Activated naive CD8-positive, alpha-beta T cell treated with anti-CD3 and anti-CD28 coated beads, Interleukin-2, amount 50 U/mL, for 24 hours (primary cell): ENCODE measurements at places on chromosomes 12 and 14.

- peak; percentile 27 for DNase-seq
Measured at GRCh38 chr12:93245543-93245942, 132.2 kb upstream of the NUDT4 start.

DNA sequence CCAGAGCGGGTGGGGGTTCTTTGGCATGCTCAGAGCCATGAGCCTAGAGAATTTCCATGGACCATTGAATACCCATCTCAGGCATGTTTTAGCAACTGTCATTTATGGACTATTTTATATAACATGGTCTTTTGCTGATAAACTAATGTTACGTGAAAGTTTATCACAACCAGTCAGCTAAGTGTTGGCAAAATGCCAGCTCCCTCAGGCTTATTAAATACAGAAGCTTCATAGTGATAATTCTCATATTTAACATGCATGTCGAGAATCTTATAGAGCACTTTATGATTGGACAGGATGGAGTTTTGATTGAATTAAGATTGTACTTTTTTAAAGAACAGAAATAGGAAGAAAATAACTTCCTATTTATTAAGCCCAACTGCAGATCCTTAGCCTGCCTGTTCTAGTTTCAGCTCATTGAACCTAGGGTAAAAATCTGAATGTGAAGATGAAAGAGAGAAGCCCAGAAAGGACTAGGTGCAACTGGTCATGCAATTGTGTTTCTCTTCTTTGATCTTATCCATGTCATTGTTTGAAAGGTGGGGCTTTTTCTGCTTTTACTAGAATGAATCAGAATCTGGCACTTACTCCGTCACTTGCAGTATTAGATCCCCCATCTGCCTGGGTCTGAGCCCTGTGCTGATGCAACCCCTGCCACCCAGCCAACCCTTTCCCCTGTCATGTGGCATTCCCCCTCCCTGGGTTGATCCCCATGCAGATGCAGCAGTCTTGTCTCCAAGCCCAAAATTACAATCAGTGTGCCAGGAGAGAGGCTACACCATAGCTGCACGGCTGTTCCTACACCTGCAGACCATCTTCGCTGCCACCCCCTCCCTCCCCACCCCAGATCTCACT is 134.6 kb upstream of the EVL start:
- peak; percentile 13 for DNase-seq

GRCh38 chr14:88521818-88522217 is 33.0 kb downstream of the PTPN21 start:
- DNase-seq, result no peak

- DNase-seq, result no peak
Measured at GRCh38 chr12:39671898-39672875, 52.6 kb upstream of the ABCD2 start.

- DNase-seq, result no peak
Measured at GRCh38 chr12:76810671-76811419, 46.9 kb downstream of the ZDHHC17 start.

GRCh38 chr14:91891721-91892220 is 24.4 kb upstream of the TC2N start:
- no peak for DNase-seq

GRCh38 chr12:113932381-113933196 is 33.5 kb downstream of the RBM19 start:
- DNase-seq, result no peak

DNA sequence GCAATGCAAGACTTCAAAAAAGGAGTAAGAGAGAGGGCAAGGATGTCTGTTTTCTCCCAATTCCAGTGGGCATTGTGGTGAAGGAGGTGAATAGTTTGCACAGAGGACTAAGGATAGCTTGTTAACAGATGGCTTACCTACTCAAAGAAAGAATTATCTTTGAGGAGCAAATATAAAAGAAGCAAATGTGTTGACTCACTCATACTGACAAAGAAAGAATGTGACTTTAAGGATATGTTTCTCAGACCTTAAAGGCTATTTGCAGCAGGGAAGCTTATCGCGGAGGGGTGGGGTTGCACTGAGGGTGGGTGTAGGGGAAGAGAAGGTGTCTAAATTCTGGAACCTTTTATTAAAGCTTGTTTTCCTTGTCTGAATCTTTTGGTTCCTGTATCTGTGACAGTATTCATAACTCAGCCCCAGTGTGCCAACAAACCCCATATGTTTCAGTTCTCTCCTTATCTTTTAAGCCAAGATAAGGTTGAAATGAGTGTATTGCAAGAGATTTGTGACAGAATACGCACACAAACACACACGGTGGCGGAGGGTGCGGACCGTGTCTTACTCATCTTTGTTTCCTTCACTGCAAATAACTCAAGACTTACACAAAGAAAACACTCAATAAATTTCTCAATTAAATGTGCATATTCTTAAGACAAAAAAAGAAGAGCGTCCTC is 146.4 kb upstream of the ARID2 start:
- DNase-seq, result no peak

DNA sequence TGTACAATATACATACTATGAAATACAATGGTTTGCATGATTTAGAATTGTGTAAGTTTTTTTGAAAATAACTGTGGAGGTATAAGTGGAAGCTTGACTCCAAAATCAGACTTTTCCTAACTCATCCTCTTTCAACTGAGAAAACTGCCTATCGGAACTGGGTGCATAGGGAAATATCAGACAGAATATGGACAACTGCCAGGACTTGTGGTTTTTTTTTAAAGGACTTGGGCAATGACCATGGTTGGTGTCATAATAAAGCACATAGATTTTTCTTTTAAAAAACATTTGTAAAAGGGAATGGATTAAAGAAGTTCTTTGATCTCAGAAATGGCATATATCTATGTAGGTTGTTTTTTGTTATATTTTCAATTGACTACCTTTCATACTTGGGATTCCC is 53.3 kb upstream of the LRRK2 start:
- DNase-seq, result no peak

DNA sequence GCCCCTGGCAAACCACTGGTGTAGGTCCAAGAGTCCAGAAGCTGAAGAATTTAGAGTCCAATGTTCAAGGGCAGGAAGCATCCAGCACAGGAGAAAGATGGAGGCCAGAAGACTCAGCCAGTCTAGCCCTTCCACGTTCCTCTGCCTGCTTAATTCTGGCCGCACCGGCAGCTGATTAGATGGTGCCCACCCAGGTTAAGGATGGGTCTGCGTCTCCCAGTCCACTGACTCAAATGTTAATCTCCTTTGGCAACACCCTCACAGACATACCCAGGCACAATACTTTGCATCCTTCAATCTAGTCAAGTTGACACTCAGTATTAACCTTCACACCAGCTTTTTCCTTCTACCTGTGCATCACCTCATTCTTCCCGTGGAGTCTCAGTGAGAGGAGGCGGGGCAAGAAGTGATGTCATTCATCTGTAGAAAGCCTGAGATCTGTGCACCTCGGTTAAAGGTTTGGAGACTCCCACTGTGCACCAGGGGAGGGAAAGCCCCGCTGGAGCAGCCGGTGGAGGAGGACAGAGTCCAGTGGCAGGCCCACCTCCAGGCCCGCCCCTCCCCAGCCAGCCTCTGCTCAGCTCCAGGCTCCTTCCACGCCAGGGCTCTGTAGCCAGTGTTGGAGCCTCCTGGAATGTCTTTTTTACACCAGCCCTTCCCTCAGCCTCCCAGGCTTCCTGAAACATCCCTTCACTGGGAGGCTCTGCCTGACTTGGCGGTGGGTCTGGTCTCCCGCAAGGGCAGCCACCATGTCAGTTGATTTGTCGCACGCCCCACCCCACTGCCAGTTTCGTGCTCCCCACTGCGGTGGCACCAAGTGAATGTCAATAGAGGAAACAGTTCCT is 80.1 kb upstream of the DYNC1H1 start:
- DNase-seq, result no peak

DNA sequence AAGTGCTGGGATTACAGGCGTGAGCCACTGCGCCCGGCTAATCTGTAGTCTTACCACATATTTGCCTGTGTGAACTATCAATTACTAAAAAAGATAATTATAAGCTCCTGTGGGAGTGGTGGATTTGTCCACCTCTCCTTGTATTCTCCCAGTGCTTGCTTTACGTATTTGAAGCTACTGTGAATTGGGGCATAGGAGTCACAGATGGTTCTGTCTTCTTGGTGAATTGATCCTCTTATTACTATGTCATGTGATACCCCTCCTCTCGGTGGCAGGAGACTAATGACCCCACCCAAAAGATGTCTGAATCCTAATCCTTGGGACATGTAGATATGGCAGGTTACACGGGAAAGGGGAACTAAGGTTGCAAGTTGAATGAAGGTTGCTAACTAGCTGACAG is 11.8 kb downstream of the GPR132 start:
- no peak for DNase-seq

GRCh38 chr12:108568338-108569154 is 6.2 kb downstream of the ISCU start:
- DNase-seq, result peak; percentile 49

DNA sequence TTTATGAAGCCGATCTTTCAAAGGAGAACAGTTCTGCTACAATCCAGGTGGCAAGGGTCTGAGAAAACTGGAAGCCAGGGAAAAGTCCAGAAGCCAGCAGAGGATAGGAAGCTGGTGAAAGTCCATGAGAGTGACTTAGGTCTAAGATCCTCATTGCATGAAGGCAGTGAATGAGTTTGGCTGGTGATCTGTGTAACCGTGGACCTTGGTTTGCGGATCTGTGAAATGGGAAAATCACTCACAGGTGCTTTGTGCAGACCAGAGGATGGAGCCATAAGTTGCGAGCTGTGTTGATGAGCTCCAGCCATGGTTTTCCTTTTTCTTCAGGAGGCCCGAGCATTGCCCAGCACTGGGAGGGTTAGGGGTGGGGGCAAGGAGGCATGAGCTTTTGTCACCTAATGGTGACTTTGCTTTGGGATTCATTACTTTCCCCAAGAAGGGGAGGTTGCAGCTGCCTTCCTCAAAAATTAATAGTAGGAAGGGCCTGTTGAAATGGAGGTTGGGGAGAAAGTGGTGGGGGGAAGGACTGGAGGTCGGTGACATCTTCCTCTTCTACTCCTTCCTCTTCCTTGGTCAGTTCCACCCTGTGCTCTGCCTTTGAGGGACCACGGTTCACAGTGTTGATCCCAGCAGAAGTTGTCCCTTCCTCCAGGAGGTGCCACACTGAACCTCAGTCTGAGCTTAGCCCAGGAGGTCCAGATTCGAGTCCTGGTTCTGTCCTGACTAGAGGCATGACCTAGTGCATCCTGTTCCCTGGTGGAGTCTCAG is 20.3 kb upstream of the SERPINA6 start:
- DNase-seq, result no peak

GRCh38 chr12:128867466-128867865 is 14.2 kb downstream of the GLT1D1 start:
- no peak for DNase-seq

DNA sequence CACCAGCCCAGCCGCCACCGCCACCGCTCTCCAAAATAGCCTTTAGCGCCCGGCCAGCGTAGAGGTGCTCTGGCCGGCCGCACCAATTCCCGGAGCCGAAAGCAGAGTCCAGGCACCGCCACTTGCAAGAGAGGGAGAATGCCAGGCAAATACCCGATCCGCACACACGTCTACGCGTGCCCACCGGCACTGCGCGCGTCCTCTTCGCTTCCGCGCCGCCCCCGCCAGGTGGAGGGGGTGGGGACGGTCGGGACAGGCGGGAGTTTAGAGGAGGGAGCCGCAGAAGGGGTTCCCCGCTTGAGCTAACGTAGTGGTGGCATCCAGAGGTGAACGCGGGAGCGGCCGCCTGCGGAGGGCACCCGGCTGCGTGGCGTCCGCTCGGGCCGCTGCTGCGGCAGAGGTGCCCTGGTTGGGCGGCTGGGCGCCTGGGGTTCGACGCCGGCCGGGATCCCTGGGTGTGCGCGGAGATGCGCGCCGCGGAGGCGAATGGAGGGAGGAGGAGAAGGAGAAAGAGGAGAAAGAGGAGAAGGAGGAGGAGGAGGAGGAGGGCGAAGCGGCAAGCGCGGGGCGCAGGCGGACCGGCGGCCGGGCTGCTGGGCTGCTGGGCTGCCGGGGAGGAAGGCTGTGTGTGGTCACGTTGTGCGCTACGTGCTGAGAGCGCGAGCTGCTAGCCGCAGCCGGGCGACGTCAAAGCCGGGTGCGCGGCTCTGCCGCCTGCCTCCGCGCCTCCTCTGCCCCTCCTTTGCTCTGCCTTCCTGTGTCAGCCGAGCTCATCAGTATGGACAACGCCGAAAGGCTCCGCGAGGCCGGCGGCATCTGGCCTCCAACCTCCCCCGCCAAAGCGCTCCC is at the start of gene MDGA2:
MDGA2 (minus strand) TSS at position 140 of the 849 bp plus-strand sequence.
- DNase-seq, result peak; percentile 7

DNA sequence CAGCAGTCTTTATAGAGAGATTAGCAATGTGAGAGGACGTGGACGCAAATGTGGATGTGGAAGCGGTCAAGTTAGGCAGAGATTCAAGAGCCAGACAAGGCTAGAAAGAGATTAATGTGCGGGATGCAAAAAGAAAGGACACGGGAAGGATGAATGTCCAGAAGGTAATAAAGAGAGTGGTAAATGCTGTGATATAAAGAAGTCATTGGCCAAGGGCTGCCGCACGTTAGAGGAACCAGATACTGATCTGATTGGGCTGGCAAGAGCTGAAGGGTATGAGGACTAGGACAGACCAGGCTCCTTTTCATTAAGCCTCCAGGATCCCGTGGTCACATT is 59.5 kb downstream of the DHRS2 start:
- DNase-seq, result no peak

GRCh38 chr12:49939707-49940106 is 10.8 kb upstream of the AQP2 start:
- DNase-seq, result no peak

- no peak for DNase-seq
Measured at GRCh38 chr14:59093902-59094301, 94.6 kb upstream of the DAAM1 start.

- DNase-seq, result no peak
Measured at GRCh38 chr14:95906591-95906990, 30.0 kb downstream of the TUNAR start.

- DNase-seq, result no peak
Measured at GRCh38 chr14:102965971-102966655, 43.6 kb downstream of the AMN start.

DNA sequence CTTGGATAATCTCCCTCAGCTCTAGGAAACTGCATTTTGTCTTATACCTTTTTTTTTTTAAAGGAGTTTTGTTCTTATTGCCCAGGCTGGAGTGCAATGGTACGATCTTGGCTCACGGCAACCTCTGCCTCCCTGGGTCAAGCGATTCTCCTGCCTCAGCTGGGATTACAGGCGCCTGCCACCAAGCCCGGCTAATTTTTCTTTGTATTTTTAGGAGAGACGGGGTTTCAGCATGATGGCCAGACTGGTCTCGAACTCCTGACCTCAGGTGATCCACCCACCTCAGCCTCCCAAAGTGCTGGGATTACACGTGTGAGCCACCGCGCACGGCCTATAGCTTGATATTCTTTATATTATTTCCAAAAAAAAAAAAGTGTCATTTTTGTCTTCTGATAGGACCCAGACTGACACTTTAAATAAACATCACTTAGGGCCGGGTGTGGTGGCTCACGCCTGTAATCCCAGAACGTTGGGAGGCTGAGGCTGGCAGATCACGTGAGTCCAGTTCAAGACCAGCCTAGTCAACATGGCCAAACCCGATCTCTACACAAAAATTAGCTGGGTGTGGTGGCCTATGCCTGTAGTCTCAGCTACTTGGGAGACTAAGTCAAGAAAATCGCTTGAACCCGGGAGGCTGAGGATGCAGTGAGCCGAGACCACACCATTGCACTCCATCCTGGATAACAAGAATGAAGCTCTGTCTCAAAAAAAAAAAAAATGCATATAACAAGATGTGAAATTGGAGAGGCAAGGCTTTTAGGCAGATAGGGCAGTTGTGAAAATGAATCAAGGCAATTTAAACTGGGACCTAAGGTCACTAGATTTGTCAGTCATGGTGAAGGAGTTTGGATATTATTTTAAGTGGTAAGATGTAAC is 18.4 kb downstream of the SLC2A3 start:
- DNase-seq, result no peak

GRCh38 chr14:20516921-20517320 is 11.6 kb downstream of the RNASE10 start:
- no peak for DNase-seq

- DNase-seq, result no peak
Measured at GRCh38 chr14:105026802-105027563, 6.1 kb upstream of the CDCA4 start.
